ENCODE measurements at places on chromosomes 13 and 19. TPM values are rescaled to one million over a fixed set of nuclear protein-coding genes. Genes with fewer than 3 reads are reported as not detected.

GRCh38 chr13:98175823-98176222 is 1.2 kb downstream of the RNF113B start:
- H3K27ac ChIP-seq = no peak overlapping the region
- no peaks in the 10 kb centered on the region for H3K27me3 ChIP-seq
- H3K36me3 ChIP-seq = peaks cover 8% of the 10 kb centered on the region
- no peak overlapping the region for H3K4me3 ChIP-seq
- no peak for DNase-seq

GRCh38 chr19:6271721-6272410 is 7.9 kb downstream of the MLLT1 start:
- H3K4me3 ChIP-seq = peak overlapping the region; percentile 18
- peak overlapping the region; percentile 94 for H3K27ac ChIP-seq
- H3K36me3 ChIP-seq = peaks cover 4% of the 10 kb centered on the region

DNA sequence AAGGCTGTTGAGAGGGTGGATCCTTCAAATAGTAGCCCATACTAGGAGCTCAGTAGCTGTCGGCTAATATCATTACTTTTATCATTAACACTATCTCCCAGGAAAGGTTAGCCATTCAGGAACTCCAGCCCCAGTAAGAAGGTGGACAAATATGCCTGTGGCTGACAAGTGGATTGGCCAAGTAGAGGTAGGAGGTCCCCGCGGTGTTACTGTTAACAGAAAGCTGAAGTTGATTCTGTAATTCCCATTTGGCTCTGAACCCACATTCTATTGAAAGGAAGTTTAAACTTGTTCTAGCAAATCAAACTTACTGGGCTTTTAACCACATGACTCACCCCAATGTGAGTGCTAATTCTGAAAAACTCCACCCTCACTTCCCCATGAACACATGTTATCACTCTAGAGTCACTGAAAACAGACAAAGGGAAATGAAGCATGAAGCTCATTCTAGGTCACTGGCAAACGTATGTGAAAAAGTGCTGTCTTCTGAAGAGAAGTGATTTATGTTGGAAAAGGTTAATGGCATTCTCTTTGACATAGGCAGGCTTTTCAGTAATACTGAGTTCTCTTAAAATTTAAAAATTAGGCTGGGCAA is 273.5 kb downstream of the FGF14 start:
- H3K27me3 ChIP-seq = no peaks in the 10 kb centered on the region
- H3K27ac ChIP-seq = no peak overlapping the region
- no peak overlapping the region for H3K4me3 ChIP-seq
- no peaks in the 10 kb centered on the region for H3K36me3 ChIP-seq

The PRX gene
- 0.03 TPM for polyA plus RNA-seq

The SIGLECL1 gene
- polyA plus RNA-seq = not detected
